CD4-positive, alpha-beta T cell (primary cell): ENCODE measurements at places on chromosomes 2 and 18. TPM values are rescaled to one million over a fixed set of nuclear protein-coding genes. Genes with fewer than 3 reads are reported as not detected.

FOXI3 gene
- not detected for total RNA-seq

- no peaks in the 10 kb centered on the region for H3K27me3 ChIP-seq
- no peak for DNase-seq
- peak overlapping the region; percentile 74 for H3K4me3 ChIP-seq
- H3K27ac ChIP-seq: peak overlapping the region; percentile 74
Observed at GRCh38 chr2:99181624-99182000, 628 bp downstream of the MRPL30 start.

GRCh38 chr2:77013953-77014352, 508.2 kb downstream of the LRRTM4 start:
- H3K4me1 ChIP-seq: no peaks in the 10 kb centered on the region
- H3K4me3 ChIP-seq: no peak overlapping the region
- no peaks in the 10 kb centered on the region for H3K27me3 ChIP-seq
- H3K36me3 ChIP-seq: no peaks in the 10 kb centered on the region
- no peak overlapping the region for H3K27ac ChIP-seq

- H3K36me3 ChIP-seq: no peaks in the 10 kb centered on the region
- no peak overlapping the region for H3K27ac ChIP-seq
- H3K27me3 ChIP-seq: peaks cover 20% of the 10 kb centered on the region
- H3K4me3 ChIP-seq: no peak overlapping the region
- no peak for DNase-seq
- no peaks in the 10 kb centered on the region for H3K4me1 ChIP-seq
Observed at GRCh38 chr2:44962176-44962695, 20.7 kb downstream of the SIX3 start.

PIEZO2 gene
- not detected for total RNA-seq

IL37 gene
- not detected for total RNA-seq

DNA sequence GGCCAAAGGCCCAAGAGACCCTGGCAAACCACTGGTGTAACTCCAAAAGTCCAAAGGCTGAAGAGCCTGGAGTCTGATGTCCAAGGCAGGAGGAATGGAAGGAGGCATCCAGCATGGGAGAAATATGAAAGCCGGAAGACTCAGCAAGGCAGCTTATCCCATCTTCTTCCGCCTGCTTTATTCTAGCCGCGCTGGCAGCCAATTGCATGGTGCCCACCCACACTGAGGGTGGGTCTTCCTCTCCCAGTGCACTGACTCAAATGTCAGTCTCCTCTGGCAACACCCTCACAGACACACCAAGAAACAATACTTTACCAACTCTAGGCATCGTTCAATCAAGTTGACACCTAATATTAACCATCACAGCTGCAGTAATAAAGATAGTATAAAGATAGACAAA, 34.1 kb downstream of the MAPK4 start:
- H3K4me1 ChIP-seq: no peaks in the 10 kb centered on the region
- no peak overlapping the region for H3K27ac ChIP-seq
- no peak for DNase-seq
- no peaks in the 10 kb centered on the region for H3K36me3 ChIP-seq
- H3K4me3 ChIP-seq: no peak overlapping the region

GRCh38 chr18:23645568-23646175, 17.0 kb downstream of the ANKRD29 start:
- H3K36me3 ChIP-seq: no peaks in the 10 kb centered on the region
- H3K27me3 ChIP-seq: no peaks in the 10 kb centered on the region
- H3K4me1 ChIP-seq: no peaks in the 10 kb centered on the region

GRCh38 chr18:8041526-8042111, 474.5 kb downstream of the PTPRM start:
- H3K27me3 ChIP-seq: no peaks in the 10 kb centered on the region
- no peak overlapping the region for H3K27ac ChIP-seq
- no peak for DNase-seq
- no peaks in the 10 kb centered on the region for H3K4me1 ChIP-seq
- no peak overlapping the region for H3K4me3 ChIP-seq

GRCh38 chr18:74595431-74595830, 2.2 kb upstream of the ZNF407 start:
- no peaks in the 10 kb centered on the region for H3K27me3 ChIP-seq
- H3K4me1 ChIP-seq: peaks cover 18% of the 10 kb centered on the region
- no peak overlapping the region for H3K4me3 ChIP-seq
- H3K27ac ChIP-seq: no peak overlapping the region
- H3K36me3 ChIP-seq: peaks cover 15% of the 10 kb centered on the region

SPR gene
- not detected for total RNA-seq
